Left forelimb (tissue), 1 donor: ENCODE measurements at places on chromosomes 11 and 22.

GRCh38 chr11:57133366-57134038, 48.3 kb upstream of the LRRC55 start:
- DNase-seq = no peak

DNA sequence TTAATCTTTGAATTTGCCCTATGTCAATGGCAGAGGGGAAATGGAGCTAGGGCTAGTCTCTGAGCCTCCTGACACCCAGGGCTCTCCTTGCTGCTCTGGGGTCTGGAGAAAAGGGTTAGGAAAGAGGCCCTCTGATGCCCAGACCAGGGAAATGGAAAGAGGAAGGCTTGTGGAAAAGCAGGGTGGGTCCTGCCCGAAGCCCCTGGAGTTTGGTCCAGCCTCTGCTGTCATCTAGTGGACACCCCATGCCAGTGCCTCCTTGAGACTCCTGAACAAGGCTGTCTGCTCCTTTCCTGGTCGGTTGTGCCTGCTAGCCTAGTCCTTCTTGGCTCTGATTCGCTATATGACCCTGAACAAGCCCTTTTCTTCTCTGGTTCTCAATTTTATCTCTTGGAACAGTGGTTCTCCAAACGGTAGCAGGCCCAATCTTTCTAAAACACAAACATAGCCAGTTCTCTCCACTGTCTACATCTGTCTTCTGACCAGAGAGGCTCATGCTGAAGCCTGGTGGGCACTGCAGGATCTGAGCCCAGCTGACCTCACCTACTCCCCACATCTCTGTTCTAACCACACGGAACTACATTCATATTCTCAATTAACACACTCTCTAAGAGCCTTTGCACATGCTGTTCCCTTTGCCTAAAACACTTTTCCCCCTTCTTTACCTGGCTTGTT, 8.8 kb upstream of the PLA2G3 start:
- no peak for DNase-seq

DNA sequence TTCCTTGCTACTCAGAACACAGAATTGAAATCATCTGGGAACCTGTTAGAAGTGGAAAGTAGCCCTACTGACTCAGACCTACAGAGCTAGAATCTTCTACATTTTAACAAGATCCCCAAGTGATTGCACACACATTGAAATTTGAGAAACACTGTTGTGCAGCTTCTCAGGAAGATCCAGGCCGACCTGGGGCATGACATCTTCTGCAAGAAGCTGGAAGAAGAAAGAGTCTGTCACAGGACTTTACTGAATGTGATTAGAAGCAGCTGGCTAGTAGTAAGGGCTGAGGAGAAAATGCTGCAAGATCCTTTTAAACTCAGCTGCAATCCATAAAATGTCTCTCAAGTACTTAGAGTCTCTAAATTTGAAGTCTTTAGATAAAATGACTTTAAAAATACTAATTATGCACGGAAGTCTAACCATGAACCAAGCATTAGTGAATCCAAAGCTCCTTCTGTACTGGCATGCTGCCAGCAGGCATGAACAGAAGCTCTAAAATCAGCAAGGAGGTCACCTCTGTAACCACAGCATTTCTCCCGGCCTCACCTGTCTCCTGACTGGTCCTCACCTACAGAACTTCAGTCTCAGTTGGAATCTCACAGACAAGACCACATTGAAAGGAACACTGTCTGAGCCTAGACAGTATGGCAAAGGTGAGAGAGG, 85.0 kb downstream of the SERGEF start:
- DNase-seq = no peak

GRCh38 chr22:33400061-33400840, 342.1 kb upstream of the SYN3 start:
- DNase-seq = no peak

DNA sequence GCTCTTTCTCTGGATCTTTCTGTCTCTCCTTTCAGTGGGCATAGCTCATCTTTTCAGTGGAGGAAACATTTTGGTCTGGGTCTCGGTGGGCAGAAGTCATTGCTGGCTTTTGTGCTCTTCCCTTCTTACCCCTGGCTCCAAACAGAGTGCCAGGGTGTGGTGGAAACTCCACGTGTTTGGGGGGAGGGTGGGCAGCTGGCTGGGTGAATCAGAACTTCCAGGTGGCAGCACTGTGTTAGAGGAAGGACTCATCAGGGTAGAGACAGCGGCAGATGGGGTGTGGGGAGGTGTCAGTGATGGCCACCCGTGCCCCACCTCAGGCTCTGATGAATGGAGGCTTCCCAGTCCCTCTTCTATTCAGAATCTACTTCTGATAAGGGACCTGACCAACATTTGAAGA, 114.0 kb downstream of the GRIK4 start:
- DNase-seq = no peak

DNA sequence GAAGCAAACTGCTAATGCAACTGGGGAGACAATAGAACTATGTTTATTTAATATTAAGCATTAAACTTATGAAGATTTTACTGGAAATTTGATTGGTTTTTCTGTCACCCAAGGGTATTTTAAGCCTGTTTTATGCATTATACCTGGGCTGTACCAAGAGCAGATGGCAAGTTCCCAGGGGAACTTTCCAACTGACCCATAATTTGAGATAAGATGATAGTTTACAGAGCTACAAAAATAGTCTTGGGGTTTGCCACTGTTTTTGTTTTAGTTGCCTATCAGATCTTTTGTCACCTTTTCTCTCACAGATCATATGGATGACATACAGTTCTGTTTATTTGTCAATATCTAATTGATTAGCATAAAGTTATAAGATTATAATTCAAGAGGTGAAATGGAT, 43.9 kb downstream of the PDE3B start:
- no peak for DNase-seq
